ENCODE measurements at places on chromosomes 11 and 22.

DNA sequence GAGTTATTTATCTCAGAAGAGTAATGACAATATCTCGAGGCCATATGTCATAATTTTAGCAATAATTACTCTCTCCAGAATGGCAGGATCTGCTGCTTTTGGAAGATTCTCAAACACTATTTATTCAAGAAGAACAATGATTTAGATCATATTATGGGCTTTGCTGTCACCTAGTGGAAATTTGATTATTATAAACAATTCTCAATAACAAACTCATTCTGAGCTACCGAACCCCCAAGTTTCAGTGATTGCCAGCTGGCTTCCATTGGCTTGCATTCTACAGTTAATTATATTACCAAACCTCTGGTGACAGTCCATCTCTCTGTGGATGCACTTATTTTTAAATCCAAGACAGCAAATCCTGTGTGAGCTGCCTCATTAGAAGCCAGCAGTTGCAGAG is 27.9 kb upstream of the SLC36A4 start:
- H3K36me3 ChIP-seq, result no peaks in the 10 kb centered on the region
- no peak overlapping the region for H3K4me3 ChIP-seq
- no peak overlapping the region for H3K27ac ChIP-seq
- peaks cover 2% of the 10 kb centered on the region for H3K27me3 ChIP-seq
- H3K4me1 ChIP-seq, result no peaks in the 10 kb centered on the region

- no peak overlapping the region for H3K27ac ChIP-seq
- H3K27me3 ChIP-seq, result peaks cover 26% of the 10 kb centered on the region
- no peak overlapping the region for H3K4me3 ChIP-seq
Measured at GRCh38 chr11:8204596-8204995, 35.8 kb upstream of the RIC3 start.

GRCh38 chr11:114745150-114745671 is 66.9 kb downstream of the NXPE2 start:
- H3K27ac ChIP-seq, result no peak overlapping the region
- H3K4me3 ChIP-seq, result no peak overlapping the region
- no peak for DNase-seq
- H3K27me3 ChIP-seq, result no peaks in the 10 kb centered on the region
- no peaks in the 10 kb centered on the region for H3K36me3 ChIP-seq
- no peaks in the 10 kb centered on the region for H3K4me1 ChIP-seq

GRCh38 chr22:44448271-44448830 is 49.7 kb downstream of the RTL6 start:
- H3K4me3 ChIP-seq, result no peak overlapping the region
- DNase-seq, result peak; percentile 94
- peak overlapping the region; percentile 73 for H3K27ac ChIP-seq
- H3K27me3 ChIP-seq, result no peaks in the 10 kb centered on the region

DNA sequence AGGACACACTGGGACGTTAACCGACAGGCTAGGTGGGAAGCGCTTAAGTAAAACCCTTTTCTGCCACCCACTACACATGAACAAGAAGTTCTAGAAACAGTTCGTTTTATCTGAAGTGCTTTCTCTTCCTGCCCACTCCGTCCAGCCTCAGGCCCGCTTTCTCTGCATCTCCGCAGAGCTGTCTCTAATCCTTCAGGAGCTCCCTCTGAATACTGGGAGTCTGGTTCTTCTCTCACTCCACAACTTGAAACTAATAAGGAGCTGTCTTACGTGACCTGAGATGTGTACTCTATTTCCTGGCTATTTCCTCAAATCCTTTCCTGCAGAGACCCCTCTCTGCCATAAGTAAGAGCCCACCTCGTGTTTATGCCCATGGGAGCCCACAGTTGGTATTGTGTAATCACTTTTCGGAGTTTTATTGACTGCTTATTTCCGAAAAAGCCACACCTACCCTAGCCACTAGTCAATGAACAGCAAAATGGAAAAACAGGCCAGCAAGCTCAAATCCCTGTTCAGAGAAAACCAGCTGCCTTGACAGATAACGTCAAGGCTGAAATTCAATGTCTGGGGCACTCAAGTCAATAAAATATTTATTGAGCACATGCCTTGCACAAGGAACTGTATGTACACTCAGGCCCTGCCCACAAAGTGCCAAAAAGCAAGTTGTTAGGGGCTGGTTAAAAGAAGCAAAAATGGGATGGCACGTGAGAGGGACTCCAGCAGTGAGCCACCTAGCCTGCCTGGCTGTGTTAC is 4.9 kb downstream of the PC start:
- H3K4me1 ChIP-seq, result peaks cover 25% of the 10 kb centered on the region
- H3K27ac ChIP-seq, result no peak overlapping the region
- no peaks in the 10 kb centered on the region for H3K27me3 ChIP-seq
- DNase-seq, result no peak

- peaks cover 18% of the 10 kb centered on the region for H3K4me1 ChIP-seq
- H3K36me3 ChIP-seq, result no peaks in the 10 kb centered on the region
- no peak for DNase-seq
Measured at GRCh38 chr22:19995611-19996339, 20.8 kb downstream of the ARVCF start.

DNA sequence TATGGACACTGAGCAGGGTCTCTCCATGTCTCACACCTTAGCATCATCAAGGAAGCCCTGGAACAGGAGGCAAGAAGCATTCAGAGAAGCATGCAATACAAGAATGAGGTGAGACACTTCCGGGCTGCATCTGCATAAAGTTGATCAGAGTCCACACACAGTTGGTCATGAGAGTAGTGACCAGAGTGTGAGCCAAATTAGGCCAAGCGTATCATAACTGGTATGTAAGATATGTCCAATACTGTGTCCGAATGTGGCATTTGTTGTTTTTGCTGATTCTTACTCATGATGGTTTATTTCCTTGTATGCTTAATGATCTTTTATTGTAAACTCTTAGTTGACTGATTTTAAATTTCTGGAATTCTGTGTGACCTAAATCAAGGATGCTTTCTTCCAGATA is 315.7 kb downstream of the INSC start:
- no peaks in the 10 kb centered on the region for H3K27me3 ChIP-seq
- no peak overlapping the region for H3K4me3 ChIP-seq
- H3K36me3 ChIP-seq, result no peaks in the 10 kb centered on the region
- no peaks in the 10 kb centered on the region for H3K4me1 ChIP-seq
- no peak overlapping the region for H3K27ac ChIP-seq
- no peak for DNase-seq

DNA sequence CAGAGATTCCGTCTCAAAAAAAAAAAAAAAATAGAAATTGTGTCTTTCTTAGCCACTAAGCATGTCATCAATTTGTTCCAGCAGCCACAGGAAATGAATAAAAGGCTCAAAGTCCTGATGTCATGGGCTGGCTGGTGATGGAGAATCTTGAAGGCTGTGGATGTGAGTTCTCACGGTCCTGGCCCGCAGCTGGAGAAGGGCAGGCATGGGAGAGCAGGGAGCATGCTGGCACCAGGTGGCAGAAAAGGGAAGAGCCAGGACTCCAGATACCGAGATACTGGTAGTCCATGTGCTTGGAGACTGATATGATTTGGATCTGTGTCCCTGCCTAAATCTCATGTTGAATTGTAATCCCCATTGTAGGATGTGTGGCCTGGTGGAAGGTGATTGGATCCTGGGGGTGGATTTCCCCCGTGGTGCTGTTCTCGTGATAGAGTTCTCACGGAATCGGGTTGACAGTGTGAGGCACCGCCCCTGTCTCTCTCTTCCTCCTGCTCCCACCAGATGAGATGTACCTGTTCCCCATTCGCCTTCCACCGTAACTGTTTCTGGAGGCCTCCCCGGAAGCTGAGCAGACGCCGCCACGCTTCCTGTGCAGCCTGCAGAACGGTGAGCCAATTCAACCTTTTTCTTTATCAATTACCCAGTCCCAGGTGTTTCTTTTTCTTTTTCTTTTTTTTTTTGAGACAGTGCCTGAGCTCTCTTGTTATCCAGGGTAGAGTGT is 18.1 kb downstream of the MRGPRD start:
- H3K4me3 ChIP-seq, result no peak overlapping the region
- H3K27me3 ChIP-seq, result peaks cover 27% of the 10 kb centered on the region
- H3K4me1 ChIP-seq, result no peaks in the 10 kb centered on the region
- H3K27ac ChIP-seq, result no peak overlapping the region
- no peak for DNase-seq
- H3K36me3 ChIP-seq, result no peaks in the 10 kb centered on the region

DNA sequence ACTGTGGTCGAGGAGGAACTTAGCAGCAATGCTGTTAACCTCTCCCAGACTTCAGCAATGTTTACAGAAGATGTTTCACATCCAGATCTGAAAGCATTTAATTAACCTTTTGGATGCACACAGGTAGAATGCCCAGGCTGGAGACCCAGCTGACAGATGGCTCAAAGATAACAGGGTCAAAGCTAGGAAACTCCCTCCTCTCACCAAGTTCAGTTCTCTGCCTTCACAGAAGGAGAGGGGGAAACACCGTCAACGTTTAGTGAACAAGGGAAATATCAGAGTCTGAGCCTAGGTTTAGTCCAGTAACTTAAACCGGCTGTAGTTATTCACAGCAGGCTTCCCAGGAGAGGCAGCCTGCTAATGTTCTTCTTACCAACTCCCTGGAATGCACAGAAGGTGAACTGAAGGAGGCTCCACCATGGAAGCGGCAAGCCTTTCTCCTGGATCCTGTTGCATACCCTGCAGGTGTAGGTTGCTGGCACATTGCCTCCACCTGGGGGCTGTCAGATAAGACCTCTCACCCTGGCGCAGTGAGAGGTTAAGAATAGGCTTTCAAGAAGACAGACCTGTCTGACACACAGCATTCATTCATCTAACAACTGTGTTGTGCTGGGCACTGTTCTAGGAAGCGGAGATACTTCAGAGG is 23.5 kb upstream of the ANKK1 start:
- no peaks in the 10 kb centered on the region for H3K27me3 ChIP-seq
- H3K27ac ChIP-seq, result no peak overlapping the region
- H3K36me3 ChIP-seq, result peaks cover 23% of the 10 kb centered on the region
- DNase-seq, result no peak
- no peak overlapping the region for H3K4me3 ChIP-seq

- no peak overlapping the region for H3K4me3 ChIP-seq
- no peak overlapping the region for H3K27ac ChIP-seq
- H3K27me3 ChIP-seq, result no peaks in the 10 kb centered on the region
- peaks cover 36% of the 10 kb centered on the region for H3K4me1 ChIP-seq
Measured at GRCh38 chr11:76806131-76806530, 23.0 kb downstream of the TSKU start.

- peaks cover 2% of the 10 kb centered on the region for H3K4me1 ChIP-seq
- no peak overlapping the region for H3K4me3 ChIP-seq
- DNase-seq, result peak; percentile 30
- no peaks in the 10 kb centered on the region for H3K27me3 ChIP-seq
- H3K36me3 ChIP-seq, result peaks cover 21% of the 10 kb centered on the region
Measured at GRCh38 chr22:31853736-31854495, 90.4 kb upstream of the YWHAH start.
